ENCODE measurements at places on chromosomes 11 and 22.

DNA sequence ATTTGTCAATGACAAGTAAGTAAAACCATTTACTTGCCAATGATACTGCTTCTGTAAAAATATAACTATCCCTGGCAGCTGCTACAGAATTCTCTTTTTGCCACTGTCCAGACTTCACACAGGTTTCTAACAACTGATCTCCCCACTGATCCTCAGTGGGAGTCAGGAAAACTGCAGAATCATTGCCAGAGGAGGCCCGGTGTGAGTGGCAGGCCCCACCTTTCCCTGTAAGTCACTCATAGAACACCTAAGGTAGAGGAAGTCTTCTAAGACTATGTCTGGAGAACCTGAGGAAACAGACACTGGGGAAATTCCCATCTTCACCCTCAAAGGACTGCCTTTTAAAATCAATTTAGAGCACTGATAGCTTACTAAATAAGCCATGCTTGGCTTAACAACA, 66.3 kb downstream of the ZC3H12C start:
- no peak for DNase-seq

- peak; percentile 55 for DNase-seq
These were observed 2.0 kb downstream of the SBF2 start for GRCh38 chr11:10291801-10292638.

- no peak for DNase-seq
These were observed 63.0 kb downstream of the PTPRJ start for GRCh38 chr11:48043111-48043990.

DNA sequence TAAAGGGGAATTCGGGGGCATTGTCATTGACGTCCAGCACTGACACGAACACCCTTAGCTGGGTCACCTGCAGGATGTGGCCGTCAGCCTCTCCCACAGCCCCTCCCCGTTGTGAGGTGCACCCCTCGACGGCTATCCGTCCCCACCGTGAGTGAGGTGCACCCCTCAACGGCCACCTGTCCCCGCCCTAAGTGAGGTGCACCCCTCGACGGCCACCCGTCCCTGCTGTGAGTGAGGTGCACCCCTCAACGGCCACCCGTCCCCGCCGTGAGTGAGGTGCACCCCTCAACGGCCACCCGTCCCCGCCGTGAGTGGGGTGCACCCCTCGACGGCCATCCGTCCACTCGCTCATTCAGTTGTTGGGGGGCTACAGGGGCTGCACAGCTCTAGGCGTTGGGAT, 2.9 kb downstream of the CDHR5 start:
- no peak for DNase-seq

DNA sequence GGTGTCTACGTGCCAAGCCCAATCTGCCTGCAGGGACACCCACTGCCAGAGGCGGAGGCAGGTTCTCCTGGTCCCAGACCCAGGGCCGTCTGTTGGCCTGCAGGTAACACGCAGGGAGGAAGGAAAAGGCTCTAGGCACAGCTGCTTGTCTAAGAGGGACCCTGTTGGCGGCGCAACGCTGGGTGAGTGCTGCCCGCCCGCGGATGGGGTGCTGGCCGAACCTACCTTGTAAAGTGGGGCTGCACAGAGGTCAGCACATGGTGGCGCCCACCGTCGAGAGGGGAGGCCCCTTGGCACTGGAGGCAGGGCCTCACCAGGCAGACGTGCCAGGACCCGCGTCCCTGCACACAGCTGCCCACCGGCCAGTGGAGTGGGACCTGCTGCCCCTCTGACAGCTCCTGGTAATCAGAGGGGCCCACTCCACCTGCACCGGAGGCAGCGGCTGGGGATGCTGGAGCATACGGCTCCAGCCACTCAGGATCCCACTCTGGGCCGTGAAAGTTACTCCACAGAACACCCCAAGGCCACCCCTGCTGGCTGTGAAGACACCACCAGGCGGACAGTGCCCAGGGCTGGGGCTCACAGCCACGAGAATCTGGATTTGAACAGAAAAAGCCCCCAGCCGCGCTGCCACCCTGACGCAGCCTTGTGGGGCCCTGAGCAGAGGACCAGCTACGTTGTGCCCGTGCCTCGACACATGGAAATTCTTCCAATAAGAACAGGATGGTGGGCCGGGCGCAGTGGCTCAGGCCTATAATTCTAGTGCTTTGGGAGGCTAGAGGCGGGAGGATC, 24.0 kb downstream of the TBX1 start:
- DNase-seq: no peak

DNA sequence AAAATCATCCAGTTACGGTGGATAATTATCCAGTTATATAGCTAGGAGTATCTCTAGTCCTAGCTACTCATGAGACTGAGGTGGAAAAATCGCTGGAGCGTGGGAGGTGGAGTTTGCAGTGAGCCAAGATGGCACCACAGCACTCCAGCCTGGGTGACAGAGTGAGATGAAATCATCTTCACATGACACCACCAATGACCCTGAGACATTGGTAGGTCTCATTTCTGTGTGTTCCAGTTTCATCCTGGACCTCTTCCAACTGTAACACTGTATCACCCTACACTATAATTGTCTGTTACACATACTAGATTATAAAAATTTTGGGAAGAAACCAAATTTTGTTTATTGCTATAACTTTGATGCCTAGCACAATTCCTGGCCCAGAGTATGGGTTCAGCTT, 446.8 kb downstream of the TMEM135 start:
- DNase-seq: no peak

GRCh38 chr11:1522081-1522424, 35.5 kb upstream of the MOB2 start:
- DNase-seq: no peak

- DNase-seq: no peak
These were observed 100.4 kb downstream of the KIRREL3 start for GRCh38 chr11:126899961-126900748.

DNA sequence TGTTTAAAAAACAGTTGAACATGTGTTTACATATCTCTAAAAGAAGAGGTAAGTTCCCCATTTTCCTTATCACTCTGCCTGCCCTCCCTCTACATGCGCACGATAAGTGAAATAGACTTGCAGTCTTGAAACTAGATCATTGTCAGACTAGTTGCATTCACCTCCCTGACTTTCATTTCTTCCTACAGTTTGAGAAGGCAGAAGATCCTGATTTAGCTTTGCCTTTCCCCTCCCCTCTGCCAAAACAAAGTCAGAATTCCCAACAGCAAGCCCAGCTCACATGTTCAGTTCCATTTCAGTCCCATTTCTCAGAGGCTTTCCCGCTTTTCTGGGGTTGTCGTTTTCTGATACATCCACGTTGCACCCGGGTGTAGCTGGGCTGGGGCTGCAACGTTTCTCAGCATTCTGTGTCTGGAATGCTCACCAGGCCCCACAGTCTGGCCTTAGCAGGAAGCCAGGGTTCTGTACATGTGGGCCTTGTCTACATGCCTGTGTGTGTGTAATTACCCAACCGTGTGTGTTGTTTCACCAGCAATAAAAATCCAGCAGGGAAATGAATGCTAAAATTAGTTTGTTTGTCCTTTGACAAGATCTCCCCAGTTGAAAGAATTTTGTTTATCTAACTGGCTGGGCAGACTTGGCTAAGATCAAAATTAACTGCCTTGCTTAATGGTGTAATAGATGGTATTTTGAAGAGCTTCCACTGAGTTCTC, 179.2 kb downstream of the DBX1 start:
- no peak for DNase-seq

- DNase-seq: no peak
These were observed 9.4 kb upstream of the RTCB start for GRCh38 chr22:32421484-32421883.

DNA sequence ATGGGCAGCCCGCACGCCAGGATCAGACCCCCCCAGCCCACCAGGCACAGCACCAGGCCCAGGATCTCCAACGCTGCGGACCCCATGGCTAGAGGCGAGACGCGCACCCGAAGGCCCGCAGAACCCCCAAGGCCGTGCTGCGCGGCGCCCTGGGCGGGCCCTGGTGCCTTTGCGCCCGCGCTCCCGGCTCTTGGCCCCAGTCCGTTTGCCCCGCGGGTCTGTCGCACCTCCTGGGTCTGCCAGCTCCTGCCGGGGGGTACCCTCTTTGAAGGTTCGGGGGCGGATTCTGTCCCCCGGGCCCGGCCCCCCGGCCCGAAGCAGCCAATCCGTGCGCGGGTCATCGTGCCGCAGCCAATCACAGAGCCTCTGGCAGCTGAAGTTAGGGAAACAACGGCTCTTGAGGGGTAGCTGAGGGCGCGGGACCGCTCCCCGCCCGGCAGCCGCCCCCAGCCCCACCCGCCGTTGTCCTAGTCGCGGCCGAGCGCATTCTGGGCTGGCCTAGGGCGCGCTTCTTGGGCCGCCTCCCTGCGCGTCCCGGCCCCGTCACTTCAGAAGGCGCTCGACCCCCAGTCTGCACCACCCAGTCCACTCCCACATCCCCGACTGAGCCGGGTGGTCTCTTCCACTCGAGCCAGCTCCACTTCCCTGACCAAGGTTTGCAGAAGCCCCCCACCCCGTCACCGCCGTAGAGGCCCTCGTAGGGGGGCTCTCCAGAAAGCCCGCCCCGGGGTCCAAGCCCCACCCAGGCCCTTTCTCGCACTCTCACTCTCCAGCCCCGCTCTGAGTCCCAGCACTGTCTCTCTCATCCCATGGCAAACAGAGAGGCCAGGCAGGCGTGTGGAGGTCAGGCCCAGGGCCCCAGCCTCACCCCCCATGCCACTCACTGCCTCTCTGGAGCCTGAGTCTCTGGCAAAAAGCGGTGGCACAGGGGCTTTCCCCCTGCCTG, at the start of gene CLDN5:
CLDN5 (minus strand) TSS at position 241 of the 946 bp plus-strand sequence; CDS start at position 86, 155 bp downstream.
- DNase-seq: no peak

GRCh38 chr11:126624506-126624905, 269.0 kb downstream of the ST3GAL4 start:
- DNase-seq: no peak

All from suppressor macrophage treated with lipopolysaccharide for 4 hours (primary cell).